ENCODE measurements at places on chromosomes 3 and 15.

GRCh38 chr3:194632226-194632808, 902 bp downstream of the TMEM44 start:
- DNase-seq: no peak

- DNase-seq: peak; percentile 52
Measured at GRCh38 chr3:147915057-147915456, 505.9 kb downstream of the ZIC1 start.

DNA sequence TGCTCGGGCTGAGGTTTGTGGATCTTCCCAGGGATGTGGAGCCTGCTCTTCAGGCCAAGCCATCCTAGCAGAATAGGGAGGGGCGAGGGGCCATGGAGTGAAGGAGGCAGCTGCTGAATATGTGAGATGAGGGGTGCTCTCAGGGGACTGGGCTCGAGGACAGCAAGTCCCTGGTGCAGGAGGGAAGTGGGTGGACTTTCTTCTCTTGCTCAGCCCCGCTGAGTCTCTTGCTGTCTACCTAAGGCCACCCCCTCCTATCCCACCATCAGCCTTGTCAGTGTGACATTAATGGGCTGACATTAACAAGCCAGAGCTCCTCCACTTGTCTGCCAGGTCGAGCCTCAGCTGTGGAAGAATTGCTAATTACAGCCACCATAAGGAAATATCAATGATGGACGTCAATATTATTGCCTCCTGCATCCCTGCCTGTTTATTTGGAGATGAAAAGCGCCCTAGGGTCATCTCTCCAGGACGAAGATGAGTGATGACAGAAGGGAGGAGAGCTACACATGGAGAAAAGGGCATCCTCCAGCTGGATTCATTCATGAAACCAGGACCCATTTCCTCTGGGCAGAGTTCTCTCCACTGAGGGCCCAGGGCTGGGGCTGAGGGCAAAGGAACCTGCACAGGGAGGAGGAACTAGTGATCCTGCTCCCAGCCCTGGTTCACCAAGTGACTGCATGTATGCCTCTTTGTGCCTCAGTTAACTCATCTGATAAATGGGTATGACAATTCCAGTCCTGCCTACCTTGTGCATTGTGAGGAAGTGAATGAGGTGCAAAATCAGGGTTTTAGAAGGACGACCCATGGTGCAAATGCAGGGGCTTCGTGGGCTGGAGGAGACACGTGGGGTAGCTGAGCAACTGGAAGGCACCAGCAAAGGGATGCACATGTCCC, 34.9 kb upstream of the LINGO1 start:
- DNase-seq: no peak

DNA sequence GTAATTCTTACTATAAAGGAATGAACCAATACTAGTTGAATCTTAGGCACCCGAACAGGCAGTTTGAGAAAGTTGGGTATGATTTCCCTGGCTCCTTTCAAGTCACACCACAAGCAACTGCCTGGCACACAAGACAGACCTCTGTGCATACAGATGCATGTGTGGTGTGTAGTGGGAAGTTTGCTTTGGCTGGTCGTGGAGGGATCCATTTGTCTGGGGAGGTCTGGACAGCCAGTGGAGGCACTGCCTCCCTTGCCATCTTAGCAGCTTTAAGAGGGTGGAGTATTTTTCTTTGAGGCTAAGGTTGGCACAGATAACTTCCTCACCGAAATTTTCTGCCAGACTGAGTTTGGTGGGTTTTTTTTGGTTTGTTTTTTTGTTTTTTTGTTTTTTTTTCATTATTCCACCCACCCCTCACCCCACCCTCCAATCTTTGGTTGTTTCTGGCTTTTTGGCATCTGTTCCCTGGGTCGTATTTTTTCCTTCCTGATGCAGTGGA, 97.1 kb downstream of the TMEM212 start:
- no peak for DNase-seq

- no peak for DNase-seq
Measured at GRCh38 chr15:47796830-47797229, 79.5 kb downstream of the SEMA6D start.

- no peak for DNase-seq
Measured at GRCh38 chr15:78695854-78696253, 54.8 kb upstream of the CHRNB4 start.

GRCh38 chr3:168497741-168498140, 402.0 kb upstream of the GOLIM4 start:
- no peak for DNase-seq

GRCh38 chr15:69462030-69462492, 9.4 kb downstream of the RPLP1 start:
- DNase-seq: no peak

DNA sequence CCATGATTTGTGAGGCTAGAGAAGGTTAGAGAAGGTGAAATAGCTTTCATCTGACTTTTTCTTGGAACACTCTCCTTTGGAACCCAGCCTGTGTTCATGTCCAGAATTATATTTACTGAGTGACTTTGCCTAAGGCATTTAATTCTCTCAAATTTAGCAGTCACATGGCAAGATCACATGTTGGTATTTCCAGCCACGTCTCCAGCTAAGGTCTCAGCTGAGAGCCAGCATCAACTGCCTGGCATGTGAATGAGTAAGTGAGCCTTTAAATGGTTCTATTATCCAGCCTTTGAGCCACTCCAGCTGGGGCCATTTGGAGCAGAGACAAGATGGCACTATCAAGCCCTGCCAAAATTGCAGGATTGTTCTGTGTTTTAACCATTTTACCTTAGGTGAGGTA, 130.2 kb upstream of the SGO1 start:
- DNase-seq: no peak

DNA sequence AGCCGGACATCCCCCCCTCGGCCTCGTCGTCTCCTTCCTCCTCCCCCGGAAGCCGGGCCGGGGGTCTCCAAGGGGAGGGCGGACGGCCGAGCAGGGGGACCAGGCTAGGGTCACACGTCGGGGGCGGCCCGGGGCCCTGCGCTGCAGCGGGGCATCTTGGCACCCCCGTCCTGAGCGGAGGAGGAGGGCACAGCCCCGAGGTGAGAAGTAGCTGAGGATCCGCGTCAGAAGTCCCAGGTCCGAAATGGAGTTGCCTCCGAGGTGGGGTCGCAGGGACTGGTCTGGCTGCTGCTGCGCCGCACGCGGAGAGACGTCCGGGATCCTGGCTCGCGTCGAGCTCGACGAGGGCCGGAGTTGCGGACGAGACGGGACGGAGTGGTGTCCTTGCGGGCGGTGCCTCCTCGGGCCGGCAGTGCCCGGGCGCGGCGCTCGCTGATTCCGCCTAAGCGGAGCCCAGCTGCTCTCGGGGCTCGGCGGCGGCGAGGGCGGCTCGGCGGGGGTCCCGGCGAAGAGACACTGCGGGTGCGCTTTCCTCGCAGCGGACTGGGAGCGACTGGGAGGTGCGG, at the start of gene ADCY5:
Gene ADCY5 (minus strand): TSS at position 555 of the 566 bp plus-strand sequence. CDS start 545 bp downstream, at position 10.
- DNase-seq: no peak

GRCh38 chr3:170809975-170810357, 60.0 kb downstream of the RPL22L1 start:
- peak; percentile 68 for DNase-seq

GRCh38 chr3:128176276-128176833, 23.1 kb downstream of the EEFSEC start:
- no peak for DNase-seq

DNA sequence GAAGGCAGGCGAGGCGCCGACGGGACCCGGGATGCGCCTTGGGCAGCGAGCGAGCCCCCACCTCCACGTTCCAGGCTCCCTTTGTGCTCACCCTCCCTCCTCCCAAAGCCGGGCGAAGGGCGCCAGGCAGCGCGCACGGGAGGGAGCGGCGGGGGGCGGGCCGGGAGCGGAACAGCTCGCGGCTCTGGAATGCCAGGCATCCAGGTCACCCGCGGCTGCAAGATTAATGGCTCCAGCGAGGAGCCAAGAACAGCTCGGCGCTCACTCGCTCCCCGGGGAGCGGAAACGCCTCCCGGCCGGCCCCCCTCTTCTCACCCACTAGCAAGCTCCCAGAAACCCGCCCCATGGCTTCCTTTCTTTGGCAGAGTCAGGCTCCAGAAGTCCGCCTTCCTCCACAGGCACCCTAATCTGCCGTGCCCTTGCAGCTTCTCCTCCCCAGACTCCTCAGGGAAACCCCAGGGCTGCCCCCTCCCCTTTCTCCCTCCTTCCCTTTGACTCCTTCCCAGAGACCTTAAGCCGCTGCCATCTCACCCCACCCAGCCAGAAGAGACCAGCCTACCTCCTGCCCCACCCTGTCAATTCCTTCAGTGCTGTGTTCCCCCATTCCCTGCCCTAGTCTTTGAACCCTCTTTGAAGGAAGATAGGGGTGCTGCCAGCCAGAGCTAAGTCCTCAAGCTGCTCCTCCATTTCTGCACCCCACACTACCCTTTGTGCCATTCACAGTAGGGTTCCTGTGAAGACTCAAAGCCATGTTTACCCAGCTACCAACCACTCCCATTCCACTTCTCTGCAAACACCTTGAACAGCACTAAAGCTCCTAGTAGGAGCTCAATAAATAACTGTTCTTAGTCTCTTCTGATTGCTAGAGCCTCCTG, 9.9 kb downstream of the AMOTL2 start:
- peak; percentile 99 for DNase-seq

DNA sequence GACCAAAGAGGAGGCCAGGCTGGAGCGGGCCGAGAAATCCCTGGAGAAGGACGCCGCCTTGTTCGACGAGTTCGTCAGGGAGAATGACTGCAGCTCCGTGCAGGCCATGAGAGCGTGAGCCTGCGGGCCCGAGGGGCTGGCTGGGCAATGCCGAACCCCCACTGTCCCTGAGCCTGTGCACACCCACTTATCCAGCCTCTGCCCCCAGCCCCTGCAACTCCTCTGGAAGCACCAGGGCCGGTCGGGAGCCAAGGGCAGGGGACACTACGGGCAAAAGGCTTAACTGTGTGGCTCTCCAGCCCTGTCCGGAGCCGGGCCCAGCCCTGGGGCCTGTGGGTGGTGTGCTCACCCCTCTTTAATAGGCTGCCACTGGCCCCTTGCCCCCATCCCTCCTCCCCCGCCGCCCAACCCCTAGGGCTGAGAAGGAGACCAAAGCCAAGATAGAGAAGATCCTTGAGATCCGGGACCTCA, 24.0 kb downstream of the CFAP100 start:
- no peak for DNase-seq
